ENCODE measurements at places on chromosomes 5 and 9.

- DNase-seq: no peak
Measured at GRCh38 chr9:20854444-20854843, 170.4 kb downstream of the FOCAD start.

- no peak for DNase-seq
Measured at GRCh38 chr5:137582218-137582617, 83.1 kb upstream of the SPOCK1 start.

DNA sequence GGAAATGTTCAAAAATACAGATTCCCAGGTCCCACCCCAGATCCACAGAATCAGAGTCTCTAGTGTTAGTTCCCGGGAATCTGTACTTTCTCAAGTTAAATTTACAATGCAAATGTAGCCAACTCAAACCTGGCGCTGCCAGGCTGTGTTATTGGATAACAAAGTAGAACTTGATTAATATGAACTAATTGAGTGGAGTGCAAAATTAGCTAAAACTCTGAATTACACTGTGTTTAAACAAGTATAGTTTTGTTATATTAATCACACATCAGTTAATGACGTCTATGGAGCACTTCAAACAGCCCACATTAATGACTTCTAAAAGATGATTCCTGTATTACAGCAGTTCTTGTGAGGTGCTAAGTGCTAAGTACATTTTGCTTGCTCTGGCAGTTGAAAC is 32.4 kb upstream of the CYFIP2 start:
- DNase-seq: no peak

DNA sequence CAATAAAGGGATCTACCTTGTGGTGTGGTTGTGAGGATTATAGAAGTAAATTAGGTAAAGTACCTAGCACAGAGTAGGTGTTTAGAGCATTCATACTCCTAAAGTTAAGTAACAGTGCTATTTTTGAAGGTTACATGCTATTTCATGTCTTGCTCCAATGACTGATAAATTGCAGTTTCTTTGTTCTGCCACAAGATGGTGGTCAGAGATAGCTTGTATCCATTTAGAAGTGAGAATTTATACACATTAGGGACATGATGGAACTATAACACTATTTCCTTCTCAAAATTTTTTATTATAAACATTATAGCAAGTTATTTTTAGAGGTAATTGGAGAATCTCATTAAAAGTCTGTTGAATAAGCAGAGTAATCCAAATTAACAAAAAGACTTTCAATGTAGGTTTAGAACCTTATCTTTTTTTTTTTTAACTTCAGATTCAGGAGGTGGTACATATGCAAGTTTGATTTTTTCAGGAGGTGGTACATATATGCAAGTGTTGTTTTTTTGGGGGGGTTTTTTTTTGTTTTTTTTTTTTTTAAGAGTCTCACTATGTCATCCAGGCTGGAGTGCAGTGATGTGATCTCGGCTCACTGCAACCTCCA is 17.1 kb downstream of the MTREX start:
- no peak for DNase-seq

GRCh38 chr5:17378346-17378997 is 119.6 kb upstream of the TAF11L2 start:
- no peak for DNase-seq

GRCh38 chr5:118301696-118302095 is 686.7 kb downstream of the DTWD2 start:
- no peak for DNase-seq

DNA sequence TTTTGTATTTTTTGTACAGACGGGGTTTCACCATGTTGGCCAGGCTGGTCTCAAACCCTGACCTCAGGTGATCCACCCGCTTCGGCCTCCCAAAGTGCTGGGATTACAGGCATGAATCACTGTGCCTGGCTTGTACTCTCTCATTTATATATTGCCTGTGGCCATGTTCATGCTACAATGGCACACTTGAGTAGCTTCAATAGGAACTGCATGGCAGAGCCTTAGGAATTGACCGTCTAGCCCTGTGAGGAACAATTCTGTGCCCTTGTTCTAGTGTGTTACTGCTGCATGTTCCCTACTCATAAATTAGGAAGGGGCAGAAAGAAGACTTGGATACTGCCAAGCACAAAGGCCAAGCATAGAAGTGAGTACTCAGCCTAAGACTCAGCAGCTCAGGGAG is 104.2 kb downstream of the LIFR start:
- DNase-seq: no peak

DNA sequence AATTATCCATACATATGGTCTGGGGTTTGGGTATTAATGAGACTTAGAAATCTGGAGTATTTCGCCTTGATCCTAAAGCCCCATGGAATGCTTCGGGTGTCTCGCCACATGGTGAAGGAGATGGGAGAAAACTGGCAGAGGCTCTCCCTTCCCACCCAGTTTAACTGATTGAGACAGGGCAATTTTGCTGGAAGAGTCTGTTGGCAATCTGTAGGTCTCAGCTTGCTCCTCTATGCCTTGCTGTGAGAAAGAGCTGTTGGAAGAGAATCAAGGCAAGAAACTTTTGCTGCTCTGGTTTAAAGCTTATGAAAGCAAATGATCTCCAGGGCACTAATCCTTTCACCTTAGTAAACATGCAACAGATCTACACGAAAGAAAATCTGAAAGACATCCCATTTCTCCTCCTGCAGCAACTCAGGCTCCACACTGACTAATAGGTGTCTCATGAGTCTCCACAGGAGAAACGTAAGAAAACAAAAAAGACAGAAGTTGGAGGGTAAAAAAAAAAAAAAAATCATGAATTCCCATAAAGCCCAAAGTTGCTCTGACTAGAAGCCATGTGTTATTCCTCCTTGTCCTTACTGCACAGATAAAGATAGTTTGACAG is 369.9 kb downstream of the EFNA5 start:
- no peak for DNase-seq

GRCh38 chr5:175382171-175382570 is 61.8 kb downstream of the DRD1 start:
- no peak for DNase-seq

- DNase-seq: no peak
Measured at GRCh38 chr5:125348221-125348692, 601.8 kb upstream of the ZNF608 start.

DNA sequence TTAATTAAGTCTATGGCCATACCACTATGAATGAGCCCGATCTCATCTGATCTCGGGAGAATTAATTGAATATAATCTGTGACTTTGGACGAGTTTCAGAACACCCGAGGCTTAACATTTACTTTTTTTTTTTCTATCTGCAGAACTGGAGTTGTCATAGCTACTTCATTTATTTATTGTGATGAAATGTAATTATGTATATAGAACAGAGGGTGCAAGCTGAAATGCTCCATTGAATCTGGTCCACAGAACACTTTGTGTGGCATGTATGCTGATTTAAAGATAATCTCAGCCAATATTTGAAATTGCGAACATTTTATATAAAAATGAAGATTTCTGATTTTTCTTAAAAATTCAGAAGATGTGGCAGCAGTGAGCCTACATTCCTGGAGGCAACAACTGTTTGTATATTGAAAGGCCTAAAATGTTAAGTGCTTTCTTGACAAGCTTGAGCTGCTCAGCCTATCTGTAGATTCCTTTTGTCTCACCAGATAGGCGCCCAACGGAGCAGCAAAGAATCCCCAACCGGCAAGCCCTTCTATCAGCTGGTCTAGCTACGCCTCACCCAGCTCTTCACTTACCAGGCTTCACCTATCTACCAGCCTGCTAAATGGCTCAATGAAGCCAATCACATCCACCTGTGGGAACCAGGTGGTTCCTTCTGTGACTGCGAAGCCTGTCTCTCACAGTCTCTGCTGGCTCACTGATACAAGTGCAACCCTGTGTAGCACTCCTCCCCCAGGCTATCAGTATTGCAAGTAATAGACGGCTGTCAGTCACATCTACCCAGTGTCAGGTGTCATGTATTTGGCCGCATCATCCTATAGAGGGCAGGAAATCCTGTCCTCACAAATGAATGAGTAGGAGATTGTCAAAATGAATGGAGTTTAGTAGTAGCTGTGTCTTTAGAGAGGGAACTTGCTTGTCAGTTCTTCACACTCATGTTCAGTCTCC is 170.6 kb upstream of the MRPS30 start:
- no peak for DNase-seq

- no peak for DNase-seq
Measured at GRCh38 chr5:75616371-75616881, 5.2 kb downstream of the ANKDD1B start.

DNA sequence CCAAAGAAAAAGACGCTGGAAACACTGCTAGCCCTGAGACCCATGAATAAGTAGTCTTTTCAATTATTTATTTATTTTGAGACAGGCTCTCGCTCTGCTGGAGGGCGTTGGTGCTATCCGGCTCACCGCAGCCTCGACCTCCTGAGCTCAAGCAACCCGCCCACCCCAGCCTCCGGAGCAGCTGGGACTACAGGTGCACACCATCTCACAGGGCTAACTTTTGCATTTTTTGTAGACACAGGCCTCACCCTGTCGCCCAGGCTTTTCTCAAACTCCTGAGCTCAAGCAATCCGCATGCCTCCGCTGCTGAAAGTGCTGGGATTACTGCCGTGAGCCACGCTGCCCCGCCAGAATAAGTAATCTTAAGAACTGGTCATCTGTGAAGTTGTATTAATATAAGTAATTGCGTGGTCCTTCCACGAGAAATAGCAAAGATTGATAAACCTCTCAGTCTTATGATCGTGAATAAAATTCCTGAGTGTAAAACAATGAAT is 1.6 kb downstream of the ANXA2R start:
- DNase-seq: no peak

DNA sequence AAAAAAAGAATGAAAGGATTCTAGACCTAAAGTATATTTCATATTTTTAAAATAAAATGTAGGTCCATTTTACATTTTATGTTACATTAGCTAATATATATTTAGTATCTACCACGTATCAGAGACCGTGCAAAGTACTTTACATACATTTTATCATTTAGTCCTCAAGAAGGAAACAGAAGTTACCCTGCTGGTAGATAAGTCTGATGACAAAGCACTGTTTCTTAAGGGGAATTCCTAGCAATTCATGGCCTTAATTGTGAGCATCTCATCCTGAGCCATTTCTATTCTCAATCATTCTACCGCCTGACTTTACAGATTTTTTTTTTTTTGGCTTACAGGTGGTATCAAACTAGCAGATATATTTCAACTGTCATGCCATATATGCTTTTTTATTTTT is 367.7 kb downstream of the PRELID2 start:
- DNase-seq: no peak

GRCh38 chr9:114501796-114502682 is 3.2 kb downstream of the WHRN start:
- DNase-seq: no peak

All from stimulated activated CD4-positive, alpha-beta T cell treated with anti-CD3 and anti-CD28 coated beads, Interleukin-1b, Interleukin-23, amount 100 ng/mL, for 1 hour (primary cell).